Umbilical cord (tissue), 2 donors: ENCODE measurements at places on chromosomes 11 and 22.
A peak's percentile ranks its signal among the peaks of the same experiment; 100 is the strongest.

DNA sequence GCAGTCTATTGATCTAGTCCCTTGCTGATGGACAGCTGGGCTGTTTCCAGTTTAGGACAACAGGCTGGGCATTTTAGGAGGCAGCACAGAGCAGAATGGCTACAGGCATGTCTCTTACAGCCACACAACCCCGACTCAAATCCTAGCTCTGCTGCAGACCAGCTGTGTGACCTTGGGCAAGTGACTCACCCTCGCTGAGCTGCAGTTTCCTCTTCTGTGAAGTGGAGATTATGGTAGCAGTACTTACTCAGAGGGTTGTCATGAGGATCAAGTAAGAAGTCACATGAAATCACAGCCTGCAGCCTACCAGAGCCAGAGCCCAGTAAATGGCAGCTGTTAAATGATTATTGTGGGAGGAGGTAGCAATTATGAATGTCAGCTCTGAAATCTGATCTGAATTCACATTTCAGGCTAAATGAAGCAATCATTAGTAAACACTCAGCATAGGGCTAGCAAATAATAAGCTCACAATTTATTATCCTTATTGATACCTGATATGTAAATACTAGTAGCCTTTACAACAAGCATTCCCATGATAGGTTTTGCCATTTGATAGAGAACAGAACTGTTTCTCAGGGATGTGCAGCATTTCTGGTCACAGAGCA is 58.9 kb downstream of the MYEOV start:
- peak; percentile 23 for DNase-seq

DNA sequence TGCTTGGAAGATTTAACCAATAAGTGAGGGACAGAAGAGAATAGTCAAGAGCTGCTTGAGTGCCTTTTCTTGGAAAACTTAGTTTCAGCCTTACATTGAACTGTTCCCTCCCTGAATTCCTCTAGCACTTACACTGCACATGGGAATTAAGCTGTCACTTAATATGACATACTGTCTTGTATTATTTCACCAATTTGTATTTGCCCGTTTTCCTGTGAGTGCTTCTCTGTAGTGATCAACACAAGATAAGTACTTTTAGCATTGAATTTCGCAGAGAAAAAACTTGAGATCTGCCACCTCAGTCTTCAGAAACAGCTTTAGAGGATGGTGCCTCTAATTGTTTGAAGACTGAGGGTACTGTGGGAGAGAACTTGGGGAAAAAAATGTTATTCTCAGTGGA is 3.7 kb downstream of the SPCS2 start:
- DNase-seq, result no peak

- DNase-seq, result no peak
Measured at GRCh38 chr22:39243439-39244135, 1.2 kb downstream of the PDGFB start.

DNA sequence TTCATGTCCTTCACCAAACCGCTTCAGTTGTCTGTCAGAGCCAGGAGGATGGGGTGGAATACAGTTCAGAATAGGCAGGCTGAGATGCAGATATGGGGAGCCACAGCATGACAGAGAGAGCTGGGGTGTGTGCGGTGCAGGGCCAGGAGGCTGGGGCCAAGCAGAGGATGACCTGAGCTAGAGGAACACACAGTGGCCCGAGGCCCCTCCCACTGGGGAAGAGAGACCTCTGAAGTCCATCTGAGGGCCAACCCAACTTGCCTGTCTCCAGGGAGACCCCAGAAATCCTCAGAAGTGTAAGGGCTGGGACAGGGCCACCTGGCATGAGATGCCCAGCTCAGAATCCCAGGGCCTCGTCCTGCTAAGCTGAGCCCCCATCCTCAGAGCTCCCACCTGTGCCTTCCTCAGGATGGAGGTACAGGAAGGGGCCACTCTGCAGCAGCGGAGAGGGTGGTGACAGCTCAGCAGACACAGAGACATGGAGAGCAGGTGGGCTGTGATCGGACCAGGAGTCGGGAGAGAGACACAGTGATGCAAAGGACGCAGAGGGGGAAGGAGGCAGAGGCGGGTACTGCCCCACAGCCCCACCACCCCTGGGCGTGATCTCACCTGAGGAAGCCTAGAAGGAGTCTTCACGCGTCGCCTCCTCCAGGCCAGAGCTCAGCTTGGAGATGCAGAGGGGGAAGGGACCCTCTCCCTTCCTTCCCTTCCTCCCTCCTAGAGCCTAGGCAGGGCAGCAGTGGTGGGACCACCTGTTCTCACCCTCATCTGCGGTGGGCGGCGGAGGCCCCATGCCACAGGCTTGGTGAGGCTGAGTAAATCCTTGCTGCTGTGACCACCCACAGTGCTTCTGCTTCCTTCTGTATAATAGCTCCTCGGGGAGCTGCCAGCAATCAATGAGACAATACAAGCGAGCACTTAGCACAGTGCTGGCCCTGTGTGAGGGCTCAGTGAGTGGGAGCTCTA is 9.1 kb upstream of the TUB start:
- DNase-seq, result no peak

DNA sequence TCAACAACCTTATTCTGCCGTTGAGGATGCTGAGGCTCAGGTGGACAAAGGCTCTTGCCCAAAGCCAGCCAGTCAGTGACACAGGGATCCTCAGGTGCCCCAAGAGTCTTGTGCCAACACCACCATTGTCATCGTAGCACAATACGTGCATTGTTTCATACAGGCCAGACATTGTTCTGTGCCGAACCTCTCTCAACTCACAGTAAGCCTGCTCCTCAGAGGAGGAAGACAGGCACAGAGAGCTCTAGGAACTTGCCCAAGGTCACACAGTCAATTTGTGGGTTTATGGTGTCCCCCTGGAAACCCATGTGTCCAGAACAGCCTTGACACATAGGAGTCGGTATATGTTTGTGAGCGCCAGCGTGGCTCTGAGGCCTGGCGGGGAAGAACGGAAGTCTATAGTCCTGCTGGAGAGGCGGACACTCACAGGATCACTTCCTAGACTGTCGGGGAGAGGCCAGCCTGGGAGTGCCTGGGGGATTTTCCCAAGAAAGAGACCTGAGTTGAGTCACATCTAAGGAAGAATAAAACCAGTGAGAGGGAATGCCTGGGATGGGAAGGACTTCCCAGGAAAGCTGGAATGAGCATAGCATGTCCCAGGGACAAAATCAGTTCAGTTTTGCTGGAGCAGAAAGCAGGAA is 20.2 kb downstream of the LIF start:
- no peak for DNase-seq

DNA sequence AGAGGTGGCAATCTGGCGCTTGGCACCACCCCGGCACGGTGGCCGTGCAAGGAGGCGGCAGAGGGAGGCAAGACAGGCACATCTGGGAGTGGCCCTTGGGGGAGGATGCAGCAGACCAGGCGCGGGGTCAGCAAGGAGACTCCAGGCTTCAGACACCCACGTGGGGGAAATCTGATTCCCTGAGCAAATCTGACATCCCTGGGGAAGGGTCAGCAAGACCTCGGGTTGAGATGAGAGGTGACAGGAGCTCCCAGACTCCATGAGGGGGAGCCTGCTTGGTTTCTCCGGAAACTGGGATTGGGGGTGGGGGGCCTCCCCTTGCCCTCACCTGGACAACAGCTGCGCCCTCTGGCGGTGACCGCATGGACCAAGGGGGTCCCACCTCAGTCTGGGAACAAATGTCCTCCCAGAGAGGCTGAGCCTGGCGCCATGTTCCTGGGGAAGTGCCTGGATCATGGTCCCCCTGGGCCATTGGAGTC is 4.0 kb upstream of the RCOR2 start:
- no peak for DNase-seq

GRCh38 chr11:12871788-12872321 is 137.3 kb upstream of the RASSF10 start:
- DNase-seq, result no peak

- DNase-seq, result no peak
Measured at GRCh38 chr22:38943201-38943600, 14.2 kb upstream of the APOBEC3A start.

DNA sequence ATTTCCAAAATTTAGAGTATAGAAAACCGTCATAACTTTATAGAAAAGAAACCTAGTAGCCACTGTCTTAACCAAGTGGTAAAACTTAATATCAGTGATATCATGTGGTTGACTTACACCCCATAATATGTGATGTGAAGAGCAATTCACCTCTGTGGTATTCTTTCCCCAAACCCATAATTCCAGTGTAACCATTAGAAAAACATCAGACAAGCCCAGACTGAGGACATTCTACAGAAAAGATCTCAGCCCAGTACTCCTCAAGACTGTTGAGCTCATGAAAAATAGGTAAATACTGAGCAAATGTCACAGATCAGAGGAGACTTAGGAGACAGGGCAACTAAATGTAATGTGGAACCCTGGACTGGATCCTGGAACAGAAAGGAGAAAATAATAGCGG is 134.6 kb downstream of the PGR start:
- no peak for DNase-seq

DNA sequence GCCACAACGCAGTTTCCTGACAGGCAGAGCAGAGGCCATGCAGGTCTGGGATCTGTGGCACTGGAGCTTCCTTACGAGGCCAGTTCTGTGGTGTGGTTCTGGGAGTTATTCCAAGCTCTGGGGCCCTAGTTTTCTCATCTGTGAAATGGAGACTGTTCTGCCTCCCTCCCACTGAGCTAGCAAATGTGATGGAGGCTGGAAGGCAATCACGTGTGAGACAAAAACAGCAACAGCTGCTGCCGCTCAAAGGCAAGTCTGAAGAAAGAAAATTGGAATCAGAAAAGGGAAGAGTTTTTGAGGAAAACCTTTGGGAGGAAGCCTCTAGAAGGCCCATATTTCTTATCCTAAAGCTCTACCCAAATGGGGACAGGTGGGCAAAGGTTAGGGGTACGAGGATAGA is 8.3 kb upstream of the RIC3 start:
- no peak for DNase-seq

- peak; percentile 61 for DNase-seq
Measured at GRCh38 chr11:926341-926916, 759 bp downstream of the AP2A2 start.

- no peak for DNase-seq
Measured at GRCh38 chr11:68031144-68031464, 623 bp downstream of the NDUFS8 start.

GRCh38 chr22:25694196-25694907 is 47.6 kb upstream of the MYO18B start:
- DNase-seq, result no peak

DNA sequence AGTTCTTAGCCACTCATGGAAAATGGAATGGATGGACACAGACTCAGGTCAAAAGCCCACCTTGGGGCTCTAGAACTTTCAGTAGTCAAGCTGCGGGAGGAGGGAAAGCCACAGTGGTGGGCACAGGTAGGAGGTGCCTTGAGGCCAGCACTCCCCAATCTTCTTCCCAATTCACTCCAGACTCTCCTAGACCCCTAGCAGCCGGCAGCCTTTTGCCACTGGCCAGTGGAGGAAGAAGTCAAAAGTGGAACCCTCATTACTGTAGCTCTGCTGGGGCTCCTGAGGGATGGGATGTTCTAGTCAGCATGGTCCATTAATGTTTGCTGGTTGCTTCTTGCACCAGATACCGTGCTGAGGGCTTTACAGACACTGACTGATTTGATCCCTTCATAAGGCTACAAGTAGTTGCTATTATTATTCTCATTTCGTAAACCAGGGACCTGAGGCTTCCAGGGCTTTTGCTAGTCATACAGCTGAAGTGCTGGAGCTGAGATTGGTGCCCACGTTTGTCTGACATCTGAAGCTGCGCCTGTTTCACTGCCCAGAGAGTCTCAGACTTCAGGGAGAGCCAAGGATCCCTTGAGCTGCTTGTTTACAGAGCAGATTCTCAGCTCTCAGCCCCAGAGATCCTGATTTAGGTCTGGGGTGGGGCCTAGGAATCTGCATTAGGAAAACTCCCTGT is 1.1 kb downstream of the UCP3 start:
- peak; percentile 20 for DNase-seq

DNA sequence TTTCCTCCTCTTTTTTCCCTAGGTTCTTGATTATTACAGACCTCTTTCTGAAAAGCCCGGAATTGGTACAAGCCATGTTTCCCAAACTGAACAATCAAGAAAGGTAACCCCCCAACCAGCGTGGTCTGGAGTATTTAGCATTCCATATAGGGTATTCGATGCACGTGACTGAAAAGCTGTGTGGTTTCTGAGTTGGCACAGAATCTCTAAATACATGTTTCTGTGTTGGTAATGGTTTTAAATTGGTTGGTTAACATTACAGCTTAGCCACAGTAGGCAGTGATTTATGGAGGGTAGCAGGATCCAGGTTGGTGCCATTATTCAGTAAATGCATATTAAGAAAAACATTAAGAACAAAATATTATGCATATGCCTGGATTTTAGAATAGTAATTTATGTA is 46.8 kb downstream of the ATXN10 start:
- no peak for DNase-seq

- no peak for DNase-seq
Measured at GRCh38 chr11:11420899-11421285, 67.8 kb upstream of the CSNK2A3 start.

DNA sequence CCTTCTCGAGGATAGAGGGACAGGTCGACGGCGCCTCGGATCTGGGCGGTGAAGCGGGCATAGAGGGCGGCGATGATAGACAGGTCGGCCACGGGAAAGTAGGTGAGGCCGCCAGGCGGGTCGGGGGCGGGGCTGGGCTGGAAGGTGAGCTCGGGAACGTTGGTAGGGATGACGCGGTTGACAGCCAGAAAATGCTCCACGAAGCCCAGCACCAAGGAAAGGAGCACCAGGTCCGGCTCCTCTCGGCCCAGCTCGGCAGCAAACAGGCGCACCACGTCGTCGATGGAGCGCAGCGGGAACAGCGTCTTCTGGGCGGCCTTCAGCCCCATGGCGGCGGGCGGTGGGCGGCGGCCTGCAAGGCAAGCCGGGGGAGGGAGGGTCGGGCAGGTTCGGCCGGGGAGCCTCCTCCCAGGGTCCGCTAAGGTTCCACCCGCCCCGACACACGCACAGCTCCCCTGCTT is 540 bp downstream of the MEN1 start:
- DNase-seq, result peak; percentile 20

DNA sequence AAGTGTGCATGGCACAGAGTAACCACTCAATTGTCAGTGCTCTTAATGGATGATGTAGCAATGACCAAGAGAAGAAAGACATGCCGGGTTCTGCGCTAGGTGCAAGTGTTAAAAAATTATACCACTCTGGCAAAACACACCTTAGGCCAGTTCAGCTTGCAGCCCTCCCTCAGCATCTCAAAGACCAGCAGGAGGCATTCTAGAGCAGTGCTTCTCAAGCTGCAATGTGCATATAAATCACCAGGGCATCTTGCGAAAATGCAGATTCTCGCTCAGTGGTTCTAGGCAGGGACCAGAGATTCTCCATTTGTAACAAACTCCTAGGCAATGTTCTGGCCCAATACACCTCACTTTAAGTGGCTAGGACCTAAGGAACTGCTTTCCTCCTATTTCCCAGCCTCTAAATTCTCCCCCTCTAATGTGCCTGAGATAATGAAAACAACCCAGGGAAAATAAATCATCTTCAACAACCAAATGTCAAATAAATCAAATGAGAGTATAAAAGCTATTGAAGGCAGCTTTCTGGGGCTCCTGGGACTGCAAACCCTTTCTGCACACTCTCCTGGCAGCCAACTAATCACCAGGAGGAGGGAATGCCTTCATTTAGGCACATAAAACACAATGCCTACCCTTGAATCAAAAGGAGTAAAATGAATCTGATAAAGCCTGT is 337.2 kb upstream of the API5 start:
- DNase-seq, result no peak

GRCh38 chr22:27312966-27313855 is 488.3 kb downstream of the MN1 start:
- DNase-seq, result no peak

GRCh38 chr22:45499746-45500145 is 2.9 kb upstream of the FBLN1 start:
- no peak for DNase-seq

- DNase-seq, result no peak
Measured at GRCh38 chr11:91984033-91984584, 240.5 kb upstream of the FAT3 start.

GRCh38 chr11:46918788-46919513 is 601 bp upstream of the LRP4 start:
- DNase-seq, result no peak
